NCI-H1436 treated with DMSO at 0.1 percent for 48 hours (cell line): ENCODE measurements at places on chromosomes 2 and 18.

DNA sequence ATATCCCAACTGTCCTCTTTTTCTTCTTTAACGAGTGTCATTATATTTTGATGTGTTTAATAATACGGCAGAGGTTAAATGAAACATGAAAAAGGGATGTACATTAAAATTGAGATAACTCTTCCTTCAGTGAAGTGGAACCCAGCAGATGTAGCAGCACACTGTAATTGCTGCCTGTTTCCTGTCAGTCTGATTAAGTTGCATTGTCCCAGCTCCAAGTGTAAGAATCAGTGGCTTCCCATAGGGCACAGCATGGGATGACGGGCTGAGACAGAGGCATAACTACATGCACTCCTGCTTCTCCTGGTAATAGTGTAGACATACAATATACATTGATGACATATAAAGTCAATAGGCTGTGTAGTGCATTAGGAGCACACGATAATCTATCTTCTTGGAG lies 175.8 kb upstream of the TCF4 start:
- DNase-seq = no peak

GRCh38 chr2:229857634-229858033 lies 64.2 kb downstream of the TRIP12 start:
- DNase-seq = no peak

DNA sequence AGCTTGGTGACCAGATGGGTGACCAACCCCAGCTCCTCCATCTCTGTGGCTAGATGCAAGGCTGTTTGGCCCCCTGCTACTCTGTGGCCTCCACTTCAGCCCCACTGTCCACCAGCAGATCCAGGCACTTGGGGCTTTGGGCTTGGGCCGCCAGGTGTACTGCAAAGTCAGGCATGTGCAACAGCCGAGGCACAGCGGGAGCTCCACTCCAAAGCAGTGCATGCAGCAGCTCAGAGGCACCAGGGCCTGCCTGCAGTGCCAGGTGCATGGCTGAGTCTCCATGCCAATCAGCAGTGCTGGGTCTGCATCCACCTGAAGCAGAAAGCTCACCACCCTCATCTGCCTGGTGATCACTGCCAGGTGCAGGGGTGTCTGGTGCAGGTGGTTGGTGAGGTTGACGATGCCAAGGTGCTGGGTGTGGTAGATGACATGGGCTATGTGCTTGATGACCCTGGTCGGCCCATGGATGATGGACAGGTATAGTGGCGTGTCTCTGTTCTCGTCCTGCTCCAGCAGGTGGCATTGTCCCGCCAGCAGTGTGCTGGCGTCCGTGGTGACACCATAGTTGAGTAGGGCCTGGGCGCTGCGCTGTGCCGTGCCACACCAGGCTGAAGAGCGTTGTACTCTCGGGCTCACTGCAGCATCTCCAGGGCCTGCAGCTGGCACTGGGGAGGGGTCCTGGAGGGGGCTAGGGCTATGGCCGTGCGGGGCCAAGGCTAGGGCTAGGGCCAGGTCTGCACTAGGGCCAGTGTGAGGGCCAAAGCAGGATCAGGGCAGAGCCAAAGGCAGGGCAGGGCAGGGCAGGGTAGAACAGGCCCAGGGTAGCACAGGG lies 1.0 kb upstream of the ANKRD62 start:
- no peak for DNase-seq

GRCh38 chr2:16092861-16093638 lies 152.7 kb downstream of the MYCN start:
- DNase-seq = no peak

- no peak for DNase-seq
Observed at GRCh38 chr18:59621027-59621426, 76.2 kb downstream of the CCBE1 start.

GRCh38 chr2:44433895-44434294 lies 72.1 kb downstream of the CAMKMT start:
- no peak for DNase-seq

GRCh38 chr2:85712336-85712735 lies 18.2 kb downstream of the GNLY start:
- no peak for DNase-seq

DNA sequence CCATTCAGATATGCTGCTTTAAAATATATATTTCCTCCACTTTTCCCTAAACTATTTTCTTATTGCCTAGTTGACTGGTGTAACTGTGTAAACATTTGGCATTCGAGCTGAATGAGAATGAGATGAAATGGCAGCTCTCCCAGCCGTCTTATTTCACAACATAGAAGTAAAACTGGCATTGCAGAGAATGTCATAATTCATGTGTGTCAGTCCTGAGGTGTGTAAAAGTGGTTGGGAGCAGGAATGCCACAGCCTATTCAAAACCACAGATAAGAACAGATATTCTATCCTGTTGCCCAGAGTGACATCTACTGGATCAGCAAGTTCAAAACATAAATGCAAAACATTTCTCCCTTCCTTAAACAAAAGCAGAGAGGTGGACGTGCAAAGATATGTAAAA lies 565.5 kb upstream of the CHAC2 start:
- no peak for DNase-seq

- no peak for DNase-seq
Observed at GRCh38 chr2:162062559-162062958, 11.5 kb downstream of the DPP4 start.

- DNase-seq = no peak
Observed at GRCh38 chr2:39632876-39633275, 32.8 kb upstream of the TMEM178A start.

- DNase-seq = no peak
Observed at GRCh38 chr18:9941103-9941502, 27.3 kb downstream of the VAPA start.

DNA sequence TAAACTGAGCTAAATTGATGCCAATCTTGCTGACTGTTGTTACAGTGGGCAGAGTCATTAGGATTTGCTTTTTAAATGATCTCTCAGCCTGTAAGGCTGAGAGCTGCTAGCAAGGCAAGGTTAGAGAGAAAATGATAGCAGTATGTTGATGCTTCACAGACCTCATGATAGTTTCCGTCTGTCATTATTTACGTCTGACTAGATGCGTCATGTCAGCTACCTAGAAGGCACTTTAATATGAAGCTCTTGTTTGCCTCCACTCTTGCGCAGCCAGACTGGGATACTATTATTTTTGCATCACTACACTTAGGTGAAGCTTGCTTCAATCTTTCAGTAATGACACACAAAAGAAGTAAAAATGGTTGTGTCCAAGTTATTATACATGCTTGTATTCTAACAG lies 313.8 kb downstream of the LNPK start:
- no peak for DNase-seq

DNA sequence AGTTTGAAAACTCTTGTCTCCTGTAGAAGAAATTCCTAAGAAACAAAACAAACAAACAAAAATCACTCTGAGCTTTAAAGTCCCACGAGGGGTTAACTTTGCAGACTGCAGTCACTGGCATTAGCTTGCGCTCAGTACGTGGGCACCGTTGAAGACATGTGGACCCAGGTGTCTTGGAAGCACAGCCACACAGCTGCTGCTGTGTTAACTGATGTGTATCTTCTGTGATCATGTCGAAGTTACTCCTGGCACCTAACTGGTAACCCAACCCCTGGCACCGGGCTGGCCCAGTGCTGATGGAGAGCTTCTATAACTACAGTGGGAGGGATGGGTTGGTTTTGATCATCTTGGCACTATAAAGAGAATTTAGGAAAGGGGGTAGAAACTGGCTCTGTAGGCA lies 51.6 kb upstream of the FHL2 start:
- DNase-seq = no peak

- no peak for DNase-seq
Observed at GRCh38 chr2:69344305-69344704, 42.7 kb downstream of the GFPT1 start.

- peak; percentile 29 for DNase-seq
Observed at GRCh38 chr2:148614014-148614321, 30.6 kb upstream of the EPC2 start.

DNA sequence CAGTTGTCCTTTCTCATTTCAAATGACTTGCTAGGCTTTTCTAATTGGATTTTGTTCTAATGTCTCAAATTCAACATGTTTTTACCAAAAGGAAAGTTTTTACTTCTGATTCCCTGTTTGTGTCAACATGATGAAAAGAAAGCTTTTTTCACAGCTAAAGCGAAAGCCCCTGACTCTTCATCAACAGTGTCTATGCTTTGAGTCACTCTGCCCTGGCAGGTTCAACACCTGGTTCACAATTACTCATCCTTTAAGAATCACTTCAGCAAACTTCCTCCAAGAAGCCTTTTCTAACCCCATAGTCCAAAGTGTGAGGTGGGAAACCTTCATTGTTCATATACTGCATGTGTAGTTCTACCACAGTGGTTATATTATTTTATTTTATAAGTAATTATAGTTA lies 7.6 kb upstream of the DSG2 start:
- no peak for DNase-seq

DNA sequence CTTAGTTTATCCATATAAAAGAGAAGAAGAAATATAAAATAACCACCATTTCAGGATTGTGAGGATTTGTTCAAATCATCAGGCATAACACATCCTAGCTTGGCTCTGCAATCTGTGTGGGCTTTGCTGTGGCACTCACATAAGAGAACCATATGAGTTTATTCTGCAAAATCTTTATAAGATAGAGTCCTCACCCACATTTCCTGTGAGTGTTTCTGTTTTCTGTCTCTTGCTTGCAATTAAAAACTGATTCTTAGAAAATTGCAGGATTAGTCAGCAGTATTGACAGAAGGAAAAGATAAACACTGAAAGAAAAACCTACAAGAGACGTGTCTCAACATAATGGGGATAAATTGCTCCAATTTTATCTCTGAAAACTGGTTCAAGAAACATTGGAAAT lies 258.5 kb downstream of the RND3 start:
- DNase-seq = no peak

GRCh38 chr2:173876833-173877413 lies 88.2 kb downstream of the SP3 start:
- no peak for DNase-seq

GRCh38 chr2:41068740-41069139 lies 616.9 kb upstream of the SLC8A1 start:
- DNase-seq = peak; percentile 66

GRCh38 chr2:219912491-219912921 lies 285.1 kb downstream of the SLC4A3 start:
- DNase-seq = no peak

DNA sequence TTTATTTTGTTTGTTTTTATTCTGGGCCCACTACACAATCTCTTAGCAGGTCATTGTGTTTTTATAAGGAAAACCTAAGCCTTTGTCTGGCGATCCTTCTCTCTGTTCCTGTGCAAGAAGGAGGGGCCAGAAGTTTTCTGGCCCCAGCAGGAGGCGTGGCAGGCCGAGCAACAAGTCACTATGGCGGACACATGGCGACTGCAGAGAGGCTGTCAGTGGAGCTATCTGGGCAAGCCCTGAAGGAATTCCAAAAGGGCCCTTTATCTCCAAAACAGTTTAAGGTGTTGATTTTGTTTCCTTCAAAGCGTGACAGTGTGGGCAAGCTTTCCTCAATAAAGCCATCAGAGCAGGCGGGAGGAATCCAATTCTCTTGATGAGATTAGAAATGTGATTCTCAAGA lies 118.8 kb upstream of the CTAGE1 start:
- DNase-seq = no peak

GRCh38 chr2:206971805-206972204 lies 32.5 kb downstream of the CPO start:
- no peak for DNase-seq

GRCh38 chr2:228369400-228370031 lies 188.0 kb upstream of the SPHKAP start:
- no peak for DNase-seq

GRCh38 chr2:221969087-221969829 lies 329.5 kb downstream of the PAX3 start:
- no peak for DNase-seq

GRCh38 chr2:154771664-154772284 lies 73.3 kb downstream of the KCNJ3 start:
- no peak for DNase-seq

DNA sequence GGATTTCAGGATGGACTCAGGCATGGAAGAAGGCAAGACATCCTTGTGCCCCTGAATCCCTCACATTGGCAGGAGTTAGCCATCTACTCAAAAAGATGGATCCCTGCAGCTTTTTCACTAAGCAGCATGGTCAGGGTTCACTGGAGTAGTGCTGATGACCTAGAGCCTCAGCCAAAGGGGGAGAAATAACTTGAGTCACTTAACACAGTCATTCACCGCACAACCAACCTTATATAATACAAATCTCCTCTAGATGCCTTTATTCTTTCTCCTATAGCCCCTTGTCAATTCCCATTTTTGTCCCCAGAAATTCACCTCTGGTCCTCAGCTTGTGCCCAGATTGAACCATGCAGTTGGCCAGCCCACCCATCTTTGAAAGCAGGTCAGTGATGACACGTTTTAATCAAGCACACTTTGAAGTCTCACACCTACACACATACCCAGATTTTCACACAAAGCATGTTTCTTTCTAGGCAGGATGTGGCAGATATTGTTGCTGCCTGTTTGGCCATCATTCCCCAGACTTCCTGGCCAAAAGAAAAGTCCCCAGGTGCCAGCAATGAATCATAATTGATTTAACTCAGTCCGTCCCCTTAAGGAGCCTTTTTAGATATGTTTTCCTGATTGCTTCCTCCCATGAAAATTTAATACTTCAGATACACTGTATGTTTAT lies 84.2 kb downstream of the LBH start:
- no peak for DNase-seq

- no peak for DNase-seq
Observed at GRCh38 chr2:77028032-77028600, 494.1 kb downstream of the LRRTM4 start.

DNA sequence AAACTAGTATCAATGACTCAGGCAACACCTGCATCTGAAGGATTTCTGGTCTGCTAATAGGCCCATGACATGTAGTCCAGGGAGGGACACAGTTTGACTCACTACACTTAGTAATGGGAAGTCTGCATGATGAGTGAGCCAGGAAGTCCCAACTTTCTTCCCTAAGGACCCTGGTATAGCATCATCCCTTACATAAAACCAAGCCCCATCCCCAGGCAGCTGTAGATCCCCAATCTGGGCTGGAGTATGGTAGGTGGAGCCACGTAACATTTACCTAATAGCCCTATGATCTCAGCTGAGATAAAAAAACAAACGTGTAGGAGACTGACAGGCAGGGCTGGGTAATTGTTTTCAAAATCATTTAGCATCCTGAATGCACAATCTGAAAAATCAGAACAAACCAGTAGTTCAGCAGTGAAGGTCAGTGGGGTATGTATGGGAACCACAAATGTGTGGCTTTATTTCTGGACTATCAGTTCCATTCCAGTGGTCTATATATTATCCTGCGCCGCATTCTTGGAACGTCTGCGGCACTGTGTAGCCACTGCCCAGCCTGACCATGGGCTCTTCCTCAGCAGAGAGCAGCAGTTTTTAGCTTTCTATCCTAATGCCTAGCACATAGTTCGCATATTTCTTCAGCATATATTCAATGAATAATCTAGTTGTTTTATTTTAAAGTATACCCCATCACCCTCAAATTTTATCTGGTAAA lies 33.5 kb downstream of the EPB41L3 start:
- DNase-seq = no peak

GRCh38 chr2:108579623-108580022 lies 45.4 kb downstream of the LIMS1 start:
- DNase-seq = no peak

GRCh38 chr2:27967076-27967475 lies 76.5 kb downstream of the BABAM2 start:
- no peak for DNase-seq

GRCh38 chr2:140873915-140874531 lies 1256.8 kb downstream of the LRP1B start:
- no peak for DNase-seq
